ENCODE measurements at places on chromosomes 12 and 14. TPM values are rescaled to one million over a fixed set of nuclear protein-coding genes. Genes with fewer than 3 reads are reported as not detected.

DNA sequence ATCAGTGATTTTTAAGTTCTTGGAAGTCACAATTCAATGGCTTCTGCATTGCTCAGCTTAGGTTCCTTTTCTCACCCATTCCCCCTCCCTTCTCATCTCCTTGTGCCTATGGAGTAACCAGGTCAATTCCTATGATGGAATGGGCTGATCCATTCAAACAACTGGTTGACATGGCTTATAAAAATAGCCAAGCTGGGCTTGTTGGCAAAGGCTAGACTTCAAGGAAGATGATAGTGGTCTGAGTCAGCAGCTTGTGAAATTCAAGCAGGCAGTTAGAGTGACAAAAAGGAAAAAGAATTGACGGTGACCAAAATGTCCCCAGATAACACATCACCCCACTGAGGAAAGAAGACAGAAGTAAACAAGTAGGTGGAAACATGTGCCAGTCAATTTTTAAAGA, 119.9 kb upstream of the PCED1B start:
- no peak for DNase-seq

DNA sequence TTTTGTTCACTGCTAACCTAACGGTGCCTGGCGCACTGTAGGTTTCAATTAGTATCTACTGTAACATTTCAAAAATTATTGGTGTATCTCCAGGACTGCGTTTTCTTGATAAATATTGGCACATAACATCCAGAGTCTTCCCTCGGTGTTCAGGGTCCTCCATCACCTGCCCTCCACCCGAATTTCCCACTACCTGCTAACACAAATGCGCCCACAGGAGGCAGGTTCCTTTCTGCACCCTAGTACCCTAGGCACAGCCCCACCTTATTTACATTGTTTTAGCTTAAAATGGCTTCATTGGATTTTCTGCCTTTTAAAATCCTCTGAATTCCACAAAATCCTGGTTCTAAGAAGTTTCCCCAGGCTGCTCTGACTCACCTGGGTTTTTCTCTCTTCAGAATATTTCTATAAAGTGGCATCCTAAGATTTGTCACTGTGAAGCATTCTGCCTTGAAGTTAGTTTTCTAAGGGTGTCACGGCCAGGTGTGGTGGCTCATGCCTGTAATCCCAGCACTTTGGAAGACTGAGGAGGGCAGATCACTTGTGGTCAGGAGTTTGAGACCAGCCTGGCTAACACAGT, 38.6 kb downstream of the CPM start:
- DNase-seq = no peak

ORMDL2 gene
- 28.6 TPM for total RNA-seq

TSPAN9 gene
- total RNA-seq = 35.3 TPM

DNA sequence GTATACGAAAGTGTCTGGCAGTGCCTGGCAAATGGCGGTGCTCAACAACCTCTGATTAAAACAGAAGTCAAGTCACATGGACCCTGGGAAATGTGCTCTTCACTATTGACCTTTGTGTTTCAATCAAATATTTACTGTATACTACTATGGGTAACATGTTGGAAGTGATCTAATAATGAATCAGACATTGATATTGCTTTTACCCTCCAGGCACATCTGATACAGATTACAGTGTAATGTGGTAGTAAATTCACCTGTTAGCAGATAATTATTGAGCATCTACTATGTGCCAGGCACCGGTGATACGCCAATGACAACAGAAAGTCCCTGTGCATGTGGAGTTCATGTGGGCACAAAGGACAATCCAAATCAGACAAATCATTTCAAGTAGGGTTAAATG, 63.1 kb downstream of the STON2 start:
- no peak for DNase-seq

DNA sequence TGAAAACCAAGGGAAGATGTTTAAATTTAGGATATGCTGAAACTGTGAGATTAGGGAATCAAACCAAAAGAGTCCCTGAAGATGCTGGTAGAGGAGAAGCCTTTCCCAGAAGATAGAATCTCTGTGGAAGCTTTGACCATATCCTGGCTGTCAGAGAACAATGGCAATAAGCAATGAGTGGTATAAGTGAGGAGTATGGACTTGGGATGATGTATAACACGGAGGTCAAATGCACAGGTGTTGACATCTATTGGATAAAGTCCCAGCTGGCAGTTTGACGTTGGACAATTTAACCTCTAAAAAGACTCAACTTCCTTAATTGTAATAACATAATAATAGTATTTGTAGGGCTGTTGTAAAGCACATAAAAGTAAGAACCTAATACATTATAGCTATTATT, 30.1 kb upstream of the CLEC14A start:
- no peak for DNase-seq

DNA sequence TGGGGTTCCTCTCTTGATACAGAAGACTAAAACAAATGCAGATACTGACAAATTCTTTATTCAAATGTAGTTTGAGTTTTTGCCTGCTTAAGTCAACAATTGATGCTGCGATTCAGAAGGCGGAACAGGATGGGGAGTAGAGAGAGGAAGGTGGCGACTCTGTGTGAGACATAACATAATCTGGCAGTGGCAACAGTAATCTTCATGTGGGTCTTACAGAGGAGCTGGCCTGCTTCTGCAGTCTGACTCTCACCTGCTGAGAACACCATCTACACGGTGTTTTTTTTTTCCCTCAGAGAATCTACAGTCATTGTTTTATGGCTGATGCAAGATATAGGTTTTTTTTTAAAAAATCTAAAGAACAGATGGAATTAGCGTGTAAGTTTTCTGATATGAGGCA, 10.1 kb downstream of the CCDC92 start:
- DNase-seq = no peak

PCED1B gene
- total RNA-seq = 5.9 TPM

CACNA1C gene
- 3.8 TPM for total RNA-seq

DNA sequence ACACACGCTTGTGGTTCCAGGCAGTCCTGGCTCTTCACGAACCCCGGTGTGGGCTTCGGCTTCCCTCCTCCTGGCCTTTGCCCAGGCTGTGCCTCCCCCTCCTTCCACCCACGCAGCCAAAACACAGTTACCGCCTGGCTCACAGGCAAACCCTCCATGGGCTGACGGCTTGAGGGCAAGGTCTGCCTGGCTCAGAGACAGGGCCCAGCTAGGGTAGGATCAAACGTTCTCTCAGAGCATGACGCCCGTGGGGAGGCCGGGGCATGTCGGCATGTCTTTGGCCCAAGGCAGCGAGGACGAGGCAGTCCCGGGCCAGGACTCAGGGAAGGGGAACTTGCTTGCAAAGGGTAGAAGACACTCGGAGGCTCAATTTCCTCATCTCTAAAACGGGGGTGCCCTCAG, 2.1 kb downstream of the SLC25A47 start:
- DNase-seq = no peak

PPP4R4 gene
- 3.8 TPM for total RNA-seq

GRCh38 chr14:81120501-81120900, 100.3 kb downstream of the GTF2A1 start:
- no peak for DNase-seq

PIWIL1 gene
- not detected for total RNA-seq

IGF1 gene
- 10.0 TPM for total RNA-seq

PTPRB gene
- 1.2 TPM for total RNA-seq

- no peak for DNase-seq
These were observed 206.6 kb downstream of the CACNA1C start for GRCh38 chr12:2259369-2259768.

OR6C65 gene
- not detected for total RNA-seq

MGP gene
- total RNA-seq = 117 TPM

- DNase-seq = no peak
These were observed 284.8 kb downstream of the FBXL14 start for GRCh38 chr12:1309613-1310012.

DNA sequence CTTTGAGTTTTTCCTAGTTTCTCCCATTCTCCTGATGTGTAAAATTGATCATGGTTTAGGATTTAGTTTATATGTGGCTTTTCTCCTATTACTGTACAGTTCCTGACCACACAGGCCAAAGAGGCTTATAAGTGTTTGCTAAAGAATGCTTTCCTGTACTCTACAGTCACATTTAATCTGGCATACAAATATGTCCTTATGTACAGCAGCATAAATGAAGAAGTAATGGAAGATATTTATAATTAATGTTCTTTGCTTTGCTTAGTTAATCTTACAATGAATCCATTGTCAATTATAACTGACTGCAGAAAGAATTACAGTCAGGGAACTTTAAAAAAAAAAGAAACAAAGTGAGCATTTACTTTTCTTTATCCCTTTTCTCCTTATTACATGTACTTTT, 293.9 kb downstream of the KCNC2 start:
- DNase-seq = no peak

DNA sequence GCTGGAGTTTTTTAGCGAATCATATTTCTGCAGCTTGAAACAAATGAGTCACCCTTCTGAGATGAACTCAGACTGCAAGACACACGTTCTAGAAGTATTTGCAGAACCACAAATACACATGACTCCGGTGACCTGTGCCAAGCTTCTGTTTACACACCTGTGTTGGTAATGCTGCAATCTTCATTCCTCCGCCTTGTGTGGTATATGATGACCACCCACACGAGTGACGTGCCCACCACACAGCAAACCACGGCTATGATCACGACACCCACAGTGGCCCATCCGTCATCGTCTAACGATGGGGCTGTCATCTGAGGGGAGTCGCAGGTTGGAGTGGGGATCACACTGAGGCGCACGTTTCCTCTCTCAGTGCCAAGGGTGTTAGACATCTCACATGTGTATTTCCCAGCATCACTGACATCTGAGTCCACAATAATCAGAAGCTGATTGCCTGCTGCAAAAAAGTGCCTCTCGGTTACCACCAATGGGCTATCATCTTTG, 43.0 kb downstream of the LRIG3 start:
- DNase-seq = peak; percentile 35

- DNase-seq = no peak
These were observed 4.6 kb downstream of the NUDT14 start for GRCh38 chr14:105176513-105176912.

PPP1R36 gene
- 0.23 TPM for total RNA-seq

- DNase-seq = no peak
These were observed 449.3 kb downstream of the MED13L start for GRCh38 chr12:115828168-115828567.

FOXJ2 gene
- total RNA-seq = 7.1 TPM

GRCh38 chr12:57235017-57235727, 5.7 kb downstream of the SHMT2 start:
- DNase-seq = peak; percentile 36

- DNase-seq = no peak
These were observed 13.9 kb downstream of the ERG28 start for GRCh38 chr14:75646762-75647161.

PMCH gene
- total RNA-seq = 1.3 TPM

DNA sequence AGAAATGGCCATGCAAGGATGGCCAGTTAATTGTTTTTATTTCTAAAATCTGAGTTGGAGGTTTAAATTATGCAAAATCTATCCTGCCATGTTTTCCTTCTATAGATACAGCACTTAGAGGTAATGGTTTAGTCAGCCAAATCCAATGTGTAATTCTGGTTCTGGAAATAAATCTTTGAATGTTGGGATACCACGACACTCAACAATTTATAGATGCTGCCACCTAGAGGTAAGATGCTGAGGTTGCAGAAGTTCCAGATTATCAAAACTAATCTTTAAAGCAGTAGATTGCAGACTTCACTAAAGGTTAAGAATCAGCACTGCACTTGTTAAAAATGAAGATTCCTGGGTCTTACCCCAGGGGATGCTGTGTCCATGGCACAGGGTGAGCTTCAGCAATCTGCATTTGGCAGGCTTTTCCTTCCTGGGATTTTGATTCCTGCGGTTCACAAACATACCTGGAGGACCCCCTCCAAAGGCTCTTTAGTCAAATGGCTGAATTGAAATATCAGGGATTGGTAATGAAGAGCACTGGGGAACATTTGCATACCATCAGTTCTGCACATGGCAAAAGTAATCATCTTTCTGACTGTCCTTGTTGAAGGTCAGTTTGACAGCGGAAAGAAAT, 53.4 kb upstream of the ANO4 start:
- DNase-seq = peak; percentile 30

GRCh38 chr12:113659416-113659815, 187.7 kb upstream of the LHX5 start:
- DNase-seq = no peak

IL26 gene
- total RNA-seq = not detected

- peak; percentile 23 for DNase-seq
These were observed 856 bp upstream of the EIF4B start for GRCh38 chr12:53005215-53005985.

DNA sequence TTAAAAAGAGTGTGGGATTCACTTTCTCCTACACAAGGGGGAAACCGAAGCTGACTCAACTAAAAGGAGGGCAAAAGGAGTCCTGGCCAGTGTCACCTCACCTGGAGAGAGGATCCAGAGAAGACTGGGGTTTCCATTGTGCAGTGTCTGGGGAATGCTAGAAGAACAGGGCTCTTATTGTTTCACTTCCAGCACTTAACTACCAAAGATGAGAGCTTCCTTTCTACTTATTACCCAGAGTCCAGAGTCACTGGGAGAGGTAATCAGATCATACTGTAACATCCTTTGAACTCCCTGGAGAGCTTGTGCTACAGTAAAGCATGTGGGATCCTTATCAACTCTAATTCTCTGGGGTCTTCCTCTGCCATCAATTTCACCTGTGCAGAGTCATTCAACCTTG, 148.4 kb upstream of the BCL2L14 start:
- DNase-seq = no peak

GRCh38 chr12:14700935-14701334, 4.5 kb upstream of the GUCY2C start:
- no peak for DNase-seq

DNA sequence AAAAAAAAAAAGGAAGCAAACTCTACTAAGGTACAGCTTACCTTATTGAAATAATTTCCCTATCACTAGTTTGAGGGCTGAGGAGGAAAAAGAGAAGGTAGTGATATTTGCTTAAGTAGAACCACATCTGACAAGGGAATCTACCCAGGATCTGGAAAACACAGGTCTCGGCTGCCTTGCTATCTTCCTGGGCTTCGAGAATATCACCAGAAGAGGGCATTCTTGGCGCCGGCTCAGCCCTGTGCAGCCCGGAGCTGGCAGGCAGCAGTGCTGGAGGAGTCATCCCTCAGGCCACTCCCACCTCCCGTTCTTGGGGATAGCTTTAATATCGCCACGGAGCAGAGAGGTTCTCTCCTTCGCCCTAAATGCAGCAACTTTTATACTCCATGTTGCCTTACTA, 1181.2 kb downstream of the VRK1 start:
- peak; percentile 90 for DNase-seq

NEK9 gene
- total RNA-seq = 21.1 TPM

DNA sequence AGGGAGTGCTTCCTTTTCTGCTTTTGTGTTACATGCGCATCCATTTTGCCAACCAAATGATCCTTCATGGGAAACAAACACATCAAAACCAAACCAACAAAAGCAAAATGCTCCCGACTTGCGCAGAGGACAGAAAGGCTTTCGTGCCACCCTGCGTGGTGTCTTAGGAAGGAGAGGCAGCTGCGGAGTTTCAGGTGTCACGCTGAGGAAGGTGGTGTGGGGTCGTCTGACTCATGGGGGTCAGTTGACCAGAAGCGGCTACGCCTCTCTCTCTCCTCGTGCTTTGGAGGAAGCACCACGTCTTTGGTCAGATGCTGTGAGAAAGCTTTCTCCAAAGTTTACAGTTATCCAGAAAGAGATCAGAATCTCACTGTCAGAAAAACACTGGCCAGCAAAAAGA, 7.9 kb downstream of the EMP1 start:
- no peak for DNase-seq

GRCh38 chr14:102094101-102094500, 7.3 kb upstream of the HSP90AA1 start:
- no peak for DNase-seq

GRCh38 chr12:94203796-94204195, 55.4 kb downstream of the PLXNC1 start:
- DNase-seq = no peak

GRCh38 chr12:122862872-122863701, 27.8 kb downstream of the HIP1R start:
- DNase-seq = peak; percentile 88

GRCh38 chr12:68805592-68806120, 2.3 kb upstream of the MDM2 start:
- no peak for DNase-seq

All from hepatocyte (in vitro differentiated cells).